ENCODE measurements at places on chromosomes 13 and 19.

DNA sequence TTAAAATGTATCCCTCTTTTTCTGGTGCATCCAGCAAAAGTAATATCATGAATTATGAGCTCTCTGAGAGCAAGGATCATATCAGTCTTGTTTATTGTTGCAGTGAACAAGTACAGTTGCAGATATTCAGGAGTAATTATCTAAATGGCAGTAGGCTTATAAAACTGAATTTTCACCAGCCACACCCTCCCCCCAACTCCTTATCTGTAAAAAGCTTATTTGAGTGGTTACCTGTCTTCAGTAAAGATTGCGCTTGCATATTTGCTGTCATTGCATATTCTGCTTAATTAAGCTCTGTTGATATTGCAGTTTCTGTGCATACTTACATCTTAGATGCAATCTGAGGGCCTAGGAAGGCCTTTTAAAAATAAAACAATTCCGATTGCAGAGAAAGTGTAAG, 87.3 kb downstream of the DNAJC15 start:
- DNase-seq, result no peak
- H3K4me1 ChIP-seq, result no peaks in the 10 kb centered on the region
- no peaks in the 10 kb centered on the region for H3K27me3 ChIP-seq
- H3K4me3 ChIP-seq, result no peak overlapping the region
- no peak overlapping the region for H3K27ac ChIP-seq

GRCh38 chr13:95354680-95355487, 53.6 kb upstream of the ABCC4 start:
- no peak overlapping the region for H3K27ac ChIP-seq
- DNase-seq, result no peak
- no peaks in the 10 kb centered on the region for H3K4me1 ChIP-seq
- H3K36me3 ChIP-seq, result no peaks in the 10 kb centered on the region

GRCh38 chr13:114148521-114148855, 16.1 kb upstream of the RASA3 start:
- peak overlapping the region; percentile 30 for H3K4me3 ChIP-seq
- H3K4me1 ChIP-seq, result peaks cover 52% of the 10 kb centered on the region
- H3K36me3 ChIP-seq, result no peaks in the 10 kb centered on the region
- no peaks in the 10 kb centered on the region for H3K27me3 ChIP-seq

- peak overlapping the region; percentile 58 for H3K4me3 ChIP-seq
- H3K4me1 ChIP-seq, result peaks cover 69% of the 10 kb centered on the region
- DNase-seq, result peak; percentile 60
- no peaks in the 10 kb centered on the region for H3K27me3 ChIP-seq
Measured at GRCh38 chr19:47158879-47159503, 28.4 kb downstream of the SAE1 start.

DNA sequence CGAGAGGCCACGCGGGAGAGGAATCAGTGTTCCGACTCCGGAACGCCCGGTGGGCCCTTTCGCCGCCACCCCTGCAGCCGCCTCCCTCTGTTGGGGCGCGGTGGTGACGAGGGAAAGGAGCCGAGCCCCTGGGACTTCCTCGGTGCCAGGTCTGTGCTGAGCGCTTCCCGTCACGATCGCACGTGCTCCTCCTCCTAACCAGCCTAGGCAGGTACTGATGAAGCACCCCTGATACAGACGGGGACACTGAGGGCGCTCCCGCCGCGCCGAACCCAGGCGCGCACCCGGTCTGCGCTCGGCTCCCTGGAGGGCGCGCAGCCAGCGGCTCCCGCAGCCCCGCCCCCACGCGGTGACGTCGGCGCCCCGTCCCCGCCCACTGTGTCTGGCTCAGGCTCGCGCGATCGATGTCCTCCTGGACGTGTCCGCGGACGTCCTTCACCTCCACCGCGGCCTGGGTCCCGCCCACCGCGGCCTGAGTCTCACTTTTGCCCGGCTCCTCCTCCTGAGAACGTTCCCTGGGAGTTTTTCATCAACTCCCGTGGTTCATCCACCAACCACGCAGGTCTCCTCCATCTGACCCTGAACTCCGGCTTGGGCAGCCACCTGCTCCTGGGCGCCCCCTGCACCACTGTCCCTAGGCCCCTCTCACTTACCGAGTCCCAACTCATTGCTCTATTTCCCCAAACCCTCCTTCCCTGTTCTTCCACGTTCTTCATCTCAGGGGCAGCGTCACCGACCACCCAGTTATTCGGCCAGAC, 2.6 kb upstream of the KLK15 start:
- peak overlapping the region; percentile 68 for H3K4me3 ChIP-seq
- no peaks in the 10 kb centered on the region for H3K36me3 ChIP-seq
- H3K27ac ChIP-seq, result peak overlapping the region; percentile 37

DNA sequence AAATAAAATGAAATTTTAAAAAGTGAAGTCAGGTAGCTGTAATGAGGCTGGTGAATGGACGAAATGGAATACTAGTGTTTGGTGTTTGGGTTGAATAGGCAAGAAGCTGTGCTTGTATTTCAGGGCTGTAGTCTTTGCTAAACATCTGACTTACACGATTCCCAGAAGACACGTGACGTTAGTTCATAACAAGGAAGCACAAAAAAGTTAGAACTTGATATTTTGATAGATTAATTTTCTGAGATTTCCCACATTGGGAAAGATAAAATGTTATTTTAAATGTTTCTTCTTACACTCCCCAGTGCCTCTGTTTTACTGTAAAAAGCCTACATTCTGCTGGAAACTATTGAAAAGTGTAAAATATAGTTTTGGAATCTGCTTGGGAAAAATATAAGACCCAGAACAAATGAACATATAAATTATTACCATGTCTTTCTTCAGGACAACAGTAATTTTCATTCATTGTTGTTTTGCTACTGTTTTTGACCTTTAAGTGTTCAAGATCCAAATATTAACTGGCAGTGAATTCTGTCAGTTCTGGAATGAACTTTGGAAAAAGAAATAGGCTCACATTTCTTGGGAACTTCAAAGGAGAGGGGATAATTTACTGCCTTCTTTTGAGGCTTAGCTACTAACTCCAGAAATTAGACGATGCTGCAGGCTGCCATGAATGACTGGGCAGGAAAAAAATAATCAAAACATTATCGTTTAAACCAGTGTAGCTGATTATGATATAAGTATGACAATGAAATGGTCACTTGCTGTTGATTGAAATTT, 241.3 kb downstream of the SLITRK6 start:
- H3K36me3 ChIP-seq, result no peaks in the 10 kb centered on the region
- H3K27ac ChIP-seq, result no peak overlapping the region
- H3K4me3 ChIP-seq, result no peak overlapping the region

DNA sequence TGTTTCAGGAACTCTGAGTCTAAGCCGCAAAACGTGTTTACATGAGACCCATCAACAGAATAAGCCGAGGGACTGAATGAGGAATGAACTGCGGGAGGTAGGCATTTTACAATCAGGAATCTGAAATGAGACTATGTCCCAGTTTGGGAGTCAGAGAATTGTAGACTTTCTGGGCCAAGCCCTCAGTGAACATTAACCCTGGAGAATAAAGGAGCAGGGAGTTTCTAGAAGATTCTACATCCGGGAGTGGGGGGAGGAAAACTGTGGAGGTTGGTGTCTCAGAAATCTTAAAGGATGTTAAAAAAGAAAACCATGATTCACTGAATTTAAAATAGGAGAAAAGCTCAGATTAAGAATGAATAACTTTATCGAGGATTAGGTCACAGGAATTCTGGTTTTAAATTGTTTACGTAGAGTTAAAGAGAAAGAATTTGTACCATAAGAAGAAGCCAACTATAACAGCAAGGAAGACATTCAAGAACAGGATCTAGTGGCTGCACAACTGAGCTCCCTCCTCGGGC, 18.5 kb downstream of the RFX2 start:
- H3K4me3 ChIP-seq, result no peak overlapping the region
- H3K27ac ChIP-seq, result no peak overlapping the region
- peaks cover 10% of the 10 kb centered on the region for H3K4me1 ChIP-seq
- no peaks in the 10 kb centered on the region for H3K27me3 ChIP-seq

DNA sequence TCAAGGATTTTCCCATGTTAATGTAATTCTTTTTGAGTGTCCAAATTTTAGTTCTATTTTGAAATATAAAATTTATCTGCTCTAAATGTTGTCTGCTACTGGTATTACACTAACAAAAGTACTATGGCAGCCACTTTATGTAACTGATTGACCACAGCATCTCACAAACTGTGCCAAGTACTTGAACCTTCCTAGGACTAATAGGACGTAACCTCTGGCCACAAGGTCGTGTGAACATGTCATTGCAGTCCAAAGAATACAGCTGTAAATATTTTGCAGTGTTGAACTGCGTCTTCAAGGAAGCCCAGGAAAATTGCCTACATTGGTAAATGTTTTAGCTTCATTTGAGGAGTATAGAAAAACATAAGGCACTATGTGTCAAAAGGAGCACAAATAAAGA, 1.9 kb downstream of the KCTD4 start:
- no peak for DNase-seq
- H3K27ac ChIP-seq, result no peak overlapping the region
- H3K4me1 ChIP-seq, result peaks cover 13% of the 10 kb centered on the region
- peaks cover 8% of the 10 kb centered on the region for H3K36me3 ChIP-seq
- H3K27me3 ChIP-seq, result no peaks in the 10 kb centered on the region

DNA sequence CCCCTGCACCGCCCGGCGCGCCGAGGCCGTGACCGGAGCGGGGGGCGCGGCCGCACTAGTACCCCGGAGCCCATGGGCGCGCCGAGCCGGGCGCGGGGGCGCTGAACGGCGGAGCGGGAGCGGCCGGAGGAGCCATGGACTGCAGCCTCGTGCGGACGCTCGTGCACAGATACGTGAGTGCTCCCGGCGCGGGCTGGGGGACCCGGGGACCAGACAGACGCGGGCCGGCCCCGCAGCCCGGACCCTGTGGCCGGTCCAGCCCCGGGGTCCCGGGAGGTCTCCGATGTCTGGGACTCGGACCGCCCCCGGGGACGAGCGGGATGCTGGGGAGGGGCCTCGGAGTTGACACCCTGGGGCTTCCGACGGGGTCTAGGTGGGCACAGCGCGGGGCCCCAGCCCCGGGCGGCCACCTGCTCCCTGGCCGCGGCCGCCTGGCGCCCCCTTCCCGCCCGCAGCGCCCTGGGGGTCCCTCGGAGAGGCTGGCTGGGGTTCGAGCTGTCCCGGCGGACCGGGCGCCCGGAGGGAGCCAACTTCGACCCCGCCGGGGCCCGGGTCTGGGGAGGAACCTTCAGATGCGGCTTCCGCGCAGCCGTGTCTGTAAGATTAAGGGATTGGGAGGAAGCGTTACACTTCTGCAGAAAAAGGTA, 568 bp downstream of the ATP11A start:
- H3K36me3 ChIP-seq, result peaks cover 6% of the 10 kb centered on the region
- peak overlapping the region; percentile 72 for H3K27ac ChIP-seq
- peaks cover 56% of the 10 kb centered on the region for H3K4me1 ChIP-seq
- H3K4me3 ChIP-seq, result peak overlapping the region; percentile 84
- no peaks in the 10 kb centered on the region for H3K27me3 ChIP-seq

- H3K4me3 ChIP-seq, result no peak overlapping the region
- H3K4me1 ChIP-seq, result peaks cover 11% of the 10 kb centered on the region
- H3K36me3 ChIP-seq, result no peaks in the 10 kb centered on the region
- DNase-seq, result no peak
- no peak overlapping the region for H3K27ac ChIP-seq
Measured at GRCh38 chr13:50850445-50850844, 7.0 kb upstream of the DLEU7 start.

DNA sequence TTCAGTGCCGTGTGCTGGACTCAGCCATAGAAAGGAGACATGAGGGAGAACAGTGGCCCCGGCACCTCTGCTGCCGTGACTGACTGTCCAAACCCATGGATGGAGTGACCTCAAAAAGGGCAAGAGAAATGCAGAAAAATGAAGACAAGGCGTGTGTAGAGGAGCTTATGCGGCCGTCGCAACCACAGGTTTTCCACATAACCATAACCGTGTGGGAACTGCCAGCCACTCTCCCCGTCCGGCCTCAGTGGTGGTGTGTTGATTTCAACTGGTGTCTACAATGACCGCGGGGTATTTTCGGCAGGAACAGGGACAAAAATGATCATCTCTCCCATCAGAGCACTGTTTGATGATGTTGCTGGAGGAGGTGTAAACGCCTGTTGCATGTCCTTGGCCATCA, 42.9 kb upstream of the F7 start:
- H3K4me1 ChIP-seq, result no peaks in the 10 kb centered on the region
- no peak overlapping the region for H3K27ac ChIP-seq
- no peak overlapping the region for H3K4me3 ChIP-seq
- no peak for DNase-seq

GRCh38 chr19:1872807-1873523, 9.6 kb upstream of the KLF16 start:
- H3K36me3 ChIP-seq, result peaks cover 32% of the 10 kb centered on the region
- H3K4me3 ChIP-seq, result peak overlapping the region; percentile 92
- peak overlapping the region; percentile 31 for H3K27ac ChIP-seq
- H3K4me1 ChIP-seq, result peaks cover 28% of the 10 kb centered on the region
- no peaks in the 10 kb centered on the region for H3K27me3 ChIP-seq
- DNase-seq, result no peak

GRCh38 chr19:336067-336614, 8.5 kb downstream of the MIER2 start:
- H3K27me3 ChIP-seq, result no peaks in the 10 kb centered on the region
- DNase-seq, result no peak
- peaks cover 30% of the 10 kb centered on the region for H3K4me1 ChIP-seq
- peaks cover 42% of the 10 kb centered on the region for H3K36me3 ChIP-seq
- no peak overlapping the region for H3K27ac ChIP-seq

- H3K4me1 ChIP-seq, result no peaks in the 10 kb centered on the region
- no peaks in the 10 kb centered on the region for H3K27me3 ChIP-seq
- no peak overlapping the region for H3K4me3 ChIP-seq
- no peak overlapping the region for H3K27ac ChIP-seq
- no peak for DNase-seq
Measured at GRCh38 chr19:2415281-2415972, 12.0 kb downstream of the TIMM13 start.

DNA sequence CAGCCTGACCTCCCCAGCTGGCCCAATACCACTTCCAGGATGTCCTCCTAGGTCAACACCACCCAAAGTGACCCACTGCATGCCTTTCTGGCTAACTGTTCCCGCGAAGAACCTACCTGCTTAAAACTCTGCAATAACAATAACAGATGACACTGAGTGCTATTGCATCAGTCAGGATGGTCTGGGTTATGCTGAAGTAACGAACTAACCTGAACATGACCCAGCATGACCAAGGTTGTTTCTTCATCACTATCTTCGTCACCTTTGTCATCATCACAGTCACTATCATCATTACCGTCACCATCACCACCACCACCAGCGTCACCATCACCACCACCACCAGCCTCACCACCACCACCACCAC, 10.6 kb upstream of the FXYD3 start:
- H3K27ac ChIP-seq, result no peak overlapping the region
- H3K4me1 ChIP-seq, result peaks cover 6% of the 10 kb centered on the region
- no peak overlapping the region for H3K4me3 ChIP-seq
- no peaks in the 10 kb centered on the region for H3K36me3 ChIP-seq
- H3K27me3 ChIP-seq, result no peaks in the 10 kb centered on the region

DNA sequence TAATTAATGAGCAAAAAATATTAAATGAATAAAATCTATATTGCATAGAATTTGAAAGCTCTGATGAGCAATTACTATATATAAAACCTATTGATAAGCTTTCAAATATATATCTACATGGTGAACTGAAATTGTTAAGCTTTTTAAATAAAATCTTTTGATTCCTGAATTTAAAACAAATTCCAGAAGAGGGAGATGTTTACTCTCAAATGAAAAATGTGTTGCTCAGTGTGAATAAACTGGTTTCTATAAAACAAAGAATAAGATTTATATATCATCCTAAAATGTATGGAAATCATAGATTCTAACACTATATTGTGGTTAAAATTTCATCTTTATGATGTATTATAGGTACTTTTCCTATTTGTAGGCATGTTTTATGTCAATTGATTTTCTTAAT, 171.5 kb upstream of the SLITRK6 start:
- H3K36me3 ChIP-seq, result no peaks in the 10 kb centered on the region
- no peak overlapping the region for H3K4me3 ChIP-seq
- no peak for DNase-seq

GRCh38 chr13:110468986-110469495, 92.5 kb downstream of the RAB20 start:
- H3K27me3 ChIP-seq, result peaks cover 17% of the 10 kb centered on the region
- no peaks in the 10 kb centered on the region for H3K36me3 ChIP-seq
- peaks cover 2% of the 10 kb centered on the region for H3K4me1 ChIP-seq
- no peak overlapping the region for H3K4me3 ChIP-seq
- H3K27ac ChIP-seq, result no peak overlapping the region

Measured in activated CD4-positive, alpha-beta T cell treated with anti-CD3 and anti-CD28 coated beads for 36 hours (primary cell).